ENCODE measurements at places on chromosomes 7 and 10.
A peak's percentile ranks its signal among the peaks of the same experiment; 100 is the strongest.

- DNase-seq = no peak
Observed at GRCh38 chr10:97891497-97892167, 42.0 kb downstream of the GOLGA7B start.

- no peak for DNase-seq
Observed at GRCh38 chr10:131843089-131843595, 57.7 kb upstream of the PPP2R2D start.

DNA sequence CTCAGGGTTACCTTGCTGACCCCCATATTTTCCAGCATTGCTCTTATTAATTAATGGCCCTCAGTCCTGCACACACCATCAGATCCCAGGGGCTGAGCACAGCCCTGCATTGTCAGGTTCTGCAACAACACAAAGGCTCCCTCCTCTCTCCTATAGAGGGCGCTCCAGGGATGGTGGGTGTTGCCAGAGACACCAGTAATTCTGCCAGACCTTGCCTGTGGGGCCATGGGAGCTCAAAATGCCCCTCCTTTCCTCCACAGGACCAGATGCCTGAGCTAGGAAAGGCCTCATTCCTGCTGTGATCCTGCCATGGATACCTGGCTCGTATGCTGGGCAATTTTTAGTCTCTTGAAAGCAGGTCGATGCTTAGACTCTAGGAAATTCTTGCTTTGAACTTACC lies 42.8 kb upstream of the PRSS58 start:
- no peak for DNase-seq

DNA sequence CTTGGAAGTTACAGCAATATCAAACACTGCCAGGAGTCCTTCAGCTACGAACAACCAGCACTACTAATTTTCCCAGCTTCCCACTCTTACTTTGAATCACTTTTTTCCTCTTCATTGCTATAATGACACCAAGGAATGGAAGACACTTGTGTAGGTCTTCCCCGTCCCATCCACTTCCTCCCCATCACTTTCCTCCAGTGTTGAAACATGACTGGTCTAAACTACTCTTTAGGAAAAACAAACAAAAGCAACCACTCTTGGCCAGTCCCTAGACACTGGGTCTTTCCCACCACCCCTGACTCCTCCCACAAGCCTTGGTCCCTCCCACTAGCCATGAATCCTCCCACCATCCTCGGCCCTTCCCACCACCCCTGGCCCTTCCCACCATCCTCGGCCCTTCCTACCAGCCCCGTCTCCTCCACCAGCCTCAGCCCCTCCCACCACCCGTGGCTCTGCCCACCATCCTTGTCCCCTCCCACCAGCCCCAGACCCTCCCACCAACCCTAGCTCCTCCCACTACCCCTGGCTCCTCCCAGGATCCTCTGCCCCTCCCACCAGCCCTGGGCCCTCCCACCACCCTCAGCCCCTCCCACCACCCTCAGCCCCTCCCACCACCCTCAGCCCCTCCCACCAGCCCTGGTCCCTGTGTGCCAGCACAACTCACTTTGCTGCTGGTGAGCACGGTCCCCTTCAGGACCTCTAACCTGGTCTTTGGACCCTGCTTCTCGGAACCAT lies 68.5 kb downstream of the CXCL12 start:
- DNase-seq = no peak

- DNase-seq = no peak
Observed at GRCh38 chr10:11004144-11005077, 13.3 kb upstream of the CELF2 start.

- no peak for DNase-seq
Observed at GRCh38 chr7:16644636-16645592, 640 bp downstream of the ANKMY2 start.

- DNase-seq = peak; percentile 19
Observed at GRCh38 chr7:130982160-130982638, 248.2 kb upstream of the KLF14 start.

Measured in NCI-H2081 treated with DMSO at 0.1 percent for 48 hours (cell line).